ENCODE measurements at places on chromosomes 5 and 9. TPM values are rescaled to one million over a fixed set of nuclear protein-coding genes. Genes with fewer than 3 reads are reported as not detected.

The BTNL8 gene
- total RNA-seq: not detected

The PSAT1 gene
- 1.9 TPM for total RNA-seq

The DRD1 gene
- 0.11 TPM for total RNA-seq

The MYOT gene
- 12.3 TPM for total RNA-seq

The EIF4E1B gene
- not detected for total RNA-seq
